Transverse colon (tissue), 4 donors: ENCODE measurements at places on chromosomes 1 and 21.

GRCh38 chr1:233587958-233588799, 25.7 kb upstream of the KCNK1 start:
- no peak for DNase-seq
- no peak overlapping the region for H3K27ac ChIP-seq
- no peaks in the 10 kb centered on the region for H3K4me1 ChIP-seq
- no peaks in the 10 kb centered on the region for H3K36me3 ChIP-seq
- no peaks in the 10 kb centered on the region for H3K27me3 ChIP-seq
- no peak overlapping the region for H3K4me3 ChIP-seq

DNA sequence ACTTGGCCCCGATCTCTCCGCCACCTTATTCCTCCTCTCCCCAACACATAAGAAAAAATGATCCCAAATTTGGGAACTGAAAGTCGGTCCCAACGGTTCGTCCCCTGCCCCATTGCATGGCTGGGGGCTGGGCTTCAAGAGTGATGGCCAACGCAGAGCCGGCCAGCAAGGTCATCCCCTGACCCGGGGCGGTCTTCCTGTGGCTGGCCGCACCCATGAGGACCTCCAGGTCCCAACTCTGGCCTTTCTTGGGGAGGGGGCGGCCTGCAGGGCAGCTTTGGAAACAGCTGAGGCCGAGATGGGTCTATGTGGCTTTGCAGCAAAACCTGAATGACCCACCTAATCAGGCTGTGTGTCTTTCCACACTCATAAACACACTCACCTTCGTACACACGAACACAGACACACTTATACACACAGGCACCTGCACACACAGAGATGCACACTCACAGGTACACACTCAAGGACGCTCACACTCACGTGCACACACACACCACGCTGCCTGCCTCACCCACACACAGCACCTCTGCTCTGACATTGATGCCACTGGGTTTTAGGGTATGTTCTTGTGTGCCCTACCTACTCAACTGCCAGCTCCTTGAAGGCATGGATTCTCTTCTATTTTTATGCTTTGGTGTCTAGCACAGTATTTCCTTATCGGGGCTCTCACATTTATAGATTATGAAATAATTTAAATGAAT, 562 bp downstream of the DYNLT5 start:
- H3K4me1 ChIP-seq, result peaks cover 7% of the 10 kb centered on the region
- no peak overlapping the region for H3K27ac ChIP-seq
- DNase-seq, result no peak
- H3K36me3 ChIP-seq, result no peaks in the 10 kb centered on the region

DNA sequence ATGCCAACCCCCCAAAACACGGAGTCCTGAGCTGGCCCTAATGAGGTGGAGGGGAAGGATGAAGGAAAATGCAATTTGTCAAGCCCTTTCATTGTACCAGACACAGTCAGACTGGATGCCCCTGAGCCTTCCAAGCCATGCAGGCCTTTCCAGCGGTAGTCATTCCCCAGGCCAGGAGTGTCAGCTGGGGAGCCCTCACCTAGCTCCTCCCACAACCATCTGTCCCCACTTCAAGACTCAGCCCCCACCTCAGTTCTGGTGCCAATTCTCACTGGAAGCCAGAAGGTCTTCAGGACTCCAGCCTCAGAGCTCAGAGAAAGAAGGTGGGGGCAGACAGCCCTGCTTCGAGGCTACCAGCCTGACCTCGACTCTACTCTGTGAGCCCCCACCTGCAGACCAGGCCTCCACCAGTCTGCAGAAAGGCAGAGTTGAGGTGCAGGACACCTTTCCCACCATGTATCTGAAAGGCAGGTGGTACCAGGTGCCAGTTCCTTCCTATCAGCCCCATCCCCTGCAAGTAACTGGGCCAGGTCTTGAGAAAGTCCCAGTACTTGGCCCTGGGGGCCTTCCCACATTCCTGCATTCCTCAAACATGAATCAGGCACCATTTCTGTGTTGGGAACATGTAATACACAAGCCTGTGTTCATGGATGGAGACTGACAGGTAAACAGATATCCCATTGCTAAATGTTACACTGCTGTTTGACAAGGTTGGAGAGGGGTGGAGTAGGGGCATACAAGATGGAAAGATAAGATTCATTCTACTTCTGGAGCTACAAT, 180.6 kb upstream of the EDN2 start:
- no peak overlapping the region for H3K4me3 ChIP-seq
- H3K27me3 ChIP-seq, result peaks cover 18% of the 10 kb centered on the region
- peaks cover 21% of the 10 kb centered on the region for H3K4me1 ChIP-seq
- H3K36me3 ChIP-seq, result no peaks in the 10 kb centered on the region
- DNase-seq, result no peak

DNA sequence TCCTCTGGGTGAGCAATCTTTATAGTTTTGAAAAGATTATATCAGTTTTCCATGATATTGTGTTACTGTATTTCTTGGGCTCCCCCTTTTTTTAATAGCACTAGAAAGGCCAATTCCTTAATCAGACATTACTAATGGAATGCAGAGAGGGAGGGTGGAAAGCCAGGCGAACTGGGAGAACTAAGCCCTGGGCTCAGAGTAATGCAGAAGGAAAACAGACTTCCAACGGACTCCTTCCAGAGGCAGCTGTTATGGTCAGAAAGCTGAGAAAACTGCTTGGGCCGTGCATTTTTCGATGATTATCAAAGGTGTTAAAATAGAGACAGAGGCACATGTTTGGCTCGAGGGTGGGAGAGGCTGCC, 206.3 kb downstream of the FOXD2 start:
- H3K4me3 ChIP-seq, result no peak overlapping the region
- H3K27ac ChIP-seq, result no peak overlapping the region
- H3K4me1 ChIP-seq, result no peaks in the 10 kb centered on the region
- H3K36me3 ChIP-seq, result no peaks in the 10 kb centered on the region
- no peak for DNase-seq
- H3K27me3 ChIP-seq, result no peaks in the 10 kb centered on the region

DNA sequence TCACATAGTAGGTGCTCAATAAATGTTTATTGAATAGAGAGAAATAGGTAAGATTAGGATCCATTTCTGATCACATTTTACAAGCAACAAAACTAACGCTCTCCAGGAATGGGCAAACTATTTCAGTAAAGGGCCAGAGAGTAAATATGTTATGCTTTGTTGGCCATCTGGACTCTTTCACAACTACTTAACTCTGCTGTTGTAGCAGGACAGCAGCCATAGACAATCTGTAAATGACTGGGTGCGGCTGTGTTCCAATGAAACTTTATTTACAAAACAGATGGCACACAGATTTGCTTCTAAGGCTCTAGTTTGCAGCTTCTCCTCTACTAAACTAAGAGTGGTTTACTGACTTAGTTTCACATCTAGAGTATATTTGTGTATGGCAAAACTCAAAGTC, 83.0 kb upstream of the BACH1 start:
- H3K27ac ChIP-seq, result peak overlapping the region; percentile 72
- peaks cover 9% of the 10 kb centered on the region for H3K4me1 ChIP-seq

DNA sequence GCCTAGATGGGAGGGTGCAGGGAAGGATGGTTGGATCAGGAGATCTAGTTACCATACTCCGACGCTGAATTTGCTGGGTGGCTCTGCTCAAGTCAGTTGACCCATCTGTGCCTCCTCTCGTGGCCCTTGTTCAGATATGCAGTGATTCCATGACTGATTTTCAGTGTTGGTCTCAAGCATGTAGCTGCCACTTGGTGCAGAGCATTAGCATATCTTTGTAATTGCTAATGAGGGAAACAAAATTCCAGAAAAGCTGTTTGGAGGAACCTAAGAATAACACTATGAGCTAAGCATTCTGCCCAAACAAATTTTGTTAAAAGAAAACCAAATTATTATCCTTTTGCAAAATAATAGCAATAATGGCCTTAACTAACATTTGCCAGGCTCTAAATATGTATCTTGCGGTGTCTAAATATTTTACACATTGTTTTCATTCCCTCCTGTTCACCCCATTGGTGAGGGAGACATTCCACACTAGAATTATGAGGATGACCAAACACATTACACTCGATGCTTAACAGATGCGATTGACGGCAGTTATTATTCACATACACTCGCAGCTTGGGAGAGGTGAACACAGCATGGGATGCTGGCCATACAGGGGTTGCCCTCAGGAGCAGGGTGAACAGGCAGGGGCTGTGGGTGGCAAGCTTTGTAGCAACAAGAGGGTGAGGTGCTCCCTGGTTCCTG, 69.1 kb downstream of the KCNJ15 start:
- no peak for DNase-seq
- H3K36me3 ChIP-seq, result no peaks in the 10 kb centered on the region
- peaks cover 4% of the 10 kb centered on the region for H3K27me3 ChIP-seq
- H3K27ac ChIP-seq, result no peak overlapping the region

DNA sequence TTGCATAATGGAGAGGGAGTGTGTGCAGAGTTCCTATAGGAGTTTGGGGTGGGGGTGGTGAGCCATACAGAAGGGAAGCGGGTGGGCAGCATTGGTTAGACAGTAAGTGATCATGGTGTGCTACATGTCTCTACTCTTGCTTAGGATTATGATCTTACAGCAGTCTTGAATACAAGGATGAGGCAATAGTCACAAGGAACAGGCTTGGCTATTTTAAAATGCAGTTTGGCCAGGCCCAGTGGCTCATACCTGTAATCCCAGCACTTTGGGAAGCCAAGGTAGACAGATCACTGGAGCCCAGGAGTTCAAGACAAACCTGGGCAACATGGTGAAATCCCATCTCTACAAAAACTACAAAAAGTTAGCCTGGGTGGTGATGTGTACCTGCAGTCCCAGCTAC, 12.3 kb downstream of the MYOC start:
- DNase-seq, result no peak
- H3K4me3 ChIP-seq, result no peak overlapping the region
- H3K27ac ChIP-seq, result no peak overlapping the region
- no peaks in the 10 kb centered on the region for H3K36me3 ChIP-seq

- no peaks in the 10 kb centered on the region for H3K27me3 ChIP-seq
- no peaks in the 10 kb centered on the region for H3K4me1 ChIP-seq
- no peak overlapping the region for H3K27ac ChIP-seq
- H3K4me3 ChIP-seq, result no peak overlapping the region
Observed at GRCh38 chr1:81702903-81703302, 97.8 kb upstream of the ADGRL2 start.

DNA sequence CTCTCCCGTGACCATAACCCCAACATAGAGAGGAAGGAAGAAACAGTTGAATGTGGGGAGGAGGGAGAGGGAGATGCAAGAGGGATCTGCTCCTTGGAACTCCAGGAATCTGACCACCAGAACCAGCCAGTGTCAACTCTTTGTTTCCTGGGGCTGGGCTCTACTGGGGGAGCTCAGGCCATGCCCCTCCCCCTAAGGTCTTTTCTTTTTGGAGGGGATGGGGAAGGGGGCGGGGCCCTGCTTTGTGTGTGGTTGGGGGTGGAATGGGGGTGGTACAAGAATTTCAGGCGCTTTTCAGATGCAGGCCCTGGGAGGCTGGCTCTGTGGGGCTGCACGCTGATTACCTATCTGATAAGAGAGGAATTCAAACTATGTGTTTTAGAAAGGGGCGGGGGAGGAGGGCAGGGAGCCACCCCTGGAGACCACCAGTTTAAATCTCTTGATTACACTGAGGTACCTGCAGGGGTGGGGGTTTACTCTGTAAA, 8.3 kb downstream of the LIN28A start:
- H3K4me1 ChIP-seq, result peaks cover 4% of the 10 kb centered on the region
- no peak for DNase-seq
- H3K27me3 ChIP-seq, result peaks cover 25% of the 10 kb centered on the region
- H3K27ac ChIP-seq, result no peak overlapping the region
- H3K4me3 ChIP-seq, result no peak overlapping the region

DNA sequence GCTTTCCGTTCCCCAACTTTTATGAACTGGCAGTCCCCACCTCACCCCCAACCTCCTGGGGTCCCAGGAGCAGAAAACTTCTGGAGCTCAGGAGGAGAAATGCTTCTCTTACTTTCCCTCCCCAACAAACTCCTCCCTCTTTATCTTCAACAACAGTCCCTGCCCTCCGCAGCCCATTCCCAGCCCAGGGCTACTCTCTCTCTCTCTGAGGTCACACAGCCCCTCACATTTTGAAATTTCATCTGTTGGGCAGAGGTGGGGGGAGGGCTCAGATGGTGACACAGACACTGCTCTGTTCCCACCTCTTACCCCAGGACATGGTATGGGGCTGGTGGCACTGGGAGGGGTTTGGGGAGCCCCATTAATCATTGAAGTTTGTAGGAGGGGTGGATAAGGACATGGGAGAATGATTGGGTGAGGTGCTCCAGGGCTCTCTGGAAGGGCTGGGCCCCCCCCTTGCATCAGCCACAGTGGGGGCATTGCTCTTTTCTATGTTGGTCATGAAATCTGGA, 6.0 kb downstream of the PIK3CD start:
- peaks cover 3% of the 10 kb centered on the region for H3K4me1 ChIP-seq
- no peak for DNase-seq
- no peak overlapping the region for H3K27ac ChIP-seq
- no peak overlapping the region for H3K4me3 ChIP-seq

- no peak overlapping the region for H3K4me3 ChIP-seq
- H3K27me3 ChIP-seq, result no peaks in the 10 kb centered on the region
- DNase-seq, result no peak
- H3K27ac ChIP-seq, result no peak overlapping the region
- peaks cover 6% of the 10 kb centered on the region for H3K36me3 ChIP-seq
Observed at GRCh38 chr1:34987018-34987417, 1.9 kb upstream of the TMEM35B start.

DNA sequence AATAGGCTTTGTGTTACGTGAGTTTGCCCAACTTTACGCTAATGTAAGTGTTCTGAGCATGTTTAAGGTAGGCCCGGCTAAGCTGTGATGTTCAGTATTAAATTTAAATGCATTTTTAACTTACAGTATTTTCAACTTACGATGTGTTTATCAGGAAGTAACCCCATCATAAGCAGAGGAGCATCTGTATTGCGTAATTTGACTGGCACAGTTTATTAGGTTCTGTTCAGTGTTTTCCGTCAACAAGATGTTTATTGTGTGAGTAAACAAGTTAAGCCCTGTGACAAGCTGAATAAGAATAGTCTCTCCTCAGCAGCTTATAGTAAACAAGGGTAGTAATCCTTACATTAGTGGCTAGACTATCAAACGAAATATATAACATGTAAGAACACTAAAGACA, 27.2 kb upstream of the SHISA4 start:
- H3K4me3 ChIP-seq, result no peak overlapping the region
- H3K27me3 ChIP-seq, result no peaks in the 10 kb centered on the region
- H3K4me1 ChIP-seq, result no peaks in the 10 kb centered on the region
- no peak for DNase-seq
- H3K27ac ChIP-seq, result no peak overlapping the region

DNA sequence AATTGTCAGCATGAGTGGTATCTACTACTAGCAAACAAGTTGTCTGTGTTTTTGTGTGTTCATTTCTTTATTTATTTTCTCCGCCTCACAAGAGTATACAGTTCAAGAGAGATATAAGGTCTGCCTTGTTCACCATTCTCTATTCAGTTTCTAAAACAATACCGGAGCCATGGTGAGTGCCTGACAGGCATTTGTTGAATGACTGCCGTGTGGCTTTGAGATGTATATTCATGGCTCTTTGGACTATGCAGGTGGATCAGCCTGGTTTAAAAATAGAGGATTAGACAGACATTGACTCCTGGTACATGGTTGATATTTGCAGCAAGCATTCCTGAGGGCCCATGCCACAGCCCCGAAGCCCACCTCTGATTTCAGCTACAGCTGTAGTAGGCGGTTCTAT, 89.7 kb downstream of the PGM1 start:
- H3K36me3 ChIP-seq, result no peaks in the 10 kb centered on the region
- H3K27ac ChIP-seq, result no peak overlapping the region
- H3K4me3 ChIP-seq, result no peak overlapping the region
- DNase-seq, result no peak
- H3K4me1 ChIP-seq, result no peaks in the 10 kb centered on the region

- H3K4me1 ChIP-seq, result peaks cover 10% of the 10 kb centered on the region
- no peak overlapping the region for H3K27ac ChIP-seq
- H3K27me3 ChIP-seq, result peaks cover 19% of the 10 kb centered on the region
- no peak for DNase-seq
- no peaks in the 10 kb centered on the region for H3K36me3 ChIP-seq
Observed at GRCh38 chr1:201264072-201264471, 19.2 kb upstream of the PKP1 start.
